ENCODE measurements at places on chromosomes 7 and 10. TPM values are rescaled to one million over a fixed set of nuclear protein-coding genes. Genes with fewer than 3 reads are reported as not detected.

Gene HOXA5
- total RNA-seq, result 0.37 TPM

Gene MLXIPL
- total RNA-seq, result 293 TPM

Gene TRIM73
- total RNA-seq, result 2.0 TPM

GRCh38 chr10:25018703-25019102 lies 2.3 kb downstream of the THNSL1 start:
- no peaks in the 10 kb centered on the region for H3K4me1 ChIP-seq
- H3K4me3 ChIP-seq, result no peak overlapping the region
- H3K27me3 ChIP-seq, result no peaks in the 10 kb centered on the region
- H3K36me3 ChIP-seq, result no peaks in the 10 kb centered on the region
- no peak for DNase-seq
- H3K27ac ChIP-seq, result no peak overlapping the region

Gene IMPDH1
- total RNA-seq, result 5.8 TPM

Gene ACTL6B
- total RNA-seq, result not detected

Gene CDC14C
- not detected for total RNA-seq

GRCh38 chr10:114195079-114195478 lies 15.9 kb downstream of the TDRD1 start:
- no peaks in the 10 kb centered on the region for H3K4me1 ChIP-seq
- H3K27ac ChIP-seq, result no peak overlapping the region
- H3K27me3 ChIP-seq, result no peaks in the 10 kb centered on the region
- DNase-seq, result no peak
- no peaks in the 10 kb centered on the region for H3K36me3 ChIP-seq

- H3K4me3 ChIP-seq, result no peak overlapping the region
- DNase-seq, result no peak
- H3K36me3 ChIP-seq, result no peaks in the 10 kb centered on the region
- no peak overlapping the region for H3K27ac ChIP-seq
- no peaks in the 10 kb centered on the region for H3K27me3 ChIP-seq
- H3K4me1 ChIP-seq, result no peaks in the 10 kb centered on the region
These were observed 280.0 kb downstream of the REEP3 start for GRCh38 chr10:63801166-63801565.

- H3K4me3 ChIP-seq, result no peak overlapping the region
- no peak for DNase-seq
- H3K36me3 ChIP-seq, result no peaks in the 10 kb centered on the region
- no peaks in the 10 kb centered on the region for H3K27me3 ChIP-seq
- no peaks in the 10 kb centered on the region for H3K4me1 ChIP-seq
These were observed 199.9 kb upstream of the KMT2E start for GRCh38 chr7:104814126-104814525.

- no peaks in the 10 kb centered on the region for H3K36me3 ChIP-seq
- DNase-seq, result peak; percentile 90
- H3K27me3 ChIP-seq, result no peaks in the 10 kb centered on the region
- H3K27ac ChIP-seq, result no peak overlapping the region
- no peaks in the 10 kb centered on the region for H3K4me1 ChIP-seq
These were observed 122.4 kb downstream of the CLEC2L start for GRCh38 chr7:139645572-139646523.

Gene AP4M1
- 2.7 TPM for total RNA-seq

Gene VIPR2
- total RNA-seq, result not detected

- no peak overlapping the region for H3K27ac ChIP-seq
- no peak for DNase-seq
- no peaks in the 10 kb centered on the region for H3K36me3 ChIP-seq
- H3K4me3 ChIP-seq, result no peak overlapping the region
These were observed 457.6 kb upstream of the LRRN3 start for GRCh38 chr7:110633313-110633712.

Gene PRF1
- total RNA-seq, result 6.5 TPM

- no peak overlapping the region for H3K4me3 ChIP-seq
- H3K27ac ChIP-seq, result no peak overlapping the region
- H3K27me3 ChIP-seq, result no peaks in the 10 kb centered on the region
- no peaks in the 10 kb centered on the region for H3K36me3 ChIP-seq
- no peaks in the 10 kb centered on the region for H3K4me1 ChIP-seq
These were observed 384.8 kb downstream of the DNAJB6 start for GRCh38 chr7:157721468-157722136.

DNA sequence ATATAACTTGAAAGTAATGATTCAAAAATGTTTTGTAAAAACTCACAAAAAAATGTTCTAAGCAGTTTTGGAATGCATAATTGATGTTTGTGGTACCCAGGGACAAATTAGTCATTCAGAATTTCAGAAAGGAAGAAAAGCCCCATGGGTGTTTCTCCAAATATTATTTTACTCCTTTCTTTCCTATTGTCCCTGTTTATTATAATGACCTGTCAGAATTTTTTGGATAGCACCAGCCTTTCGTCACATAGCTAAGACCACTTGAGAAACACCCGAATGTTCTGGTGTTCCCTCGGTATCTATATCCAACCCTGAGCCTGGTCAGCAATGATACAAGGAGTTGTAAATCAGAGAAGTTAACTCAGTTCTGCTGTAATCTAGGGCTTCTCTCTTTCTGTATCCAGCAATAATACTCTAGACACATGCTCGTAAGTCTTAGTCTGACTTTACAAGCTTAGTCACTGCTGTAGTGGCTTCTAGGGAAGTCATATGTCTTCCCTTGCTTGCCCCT lies 64.8 kb upstream of the MEOX2 start:
- no peak for DNase-seq
- H3K36me3 ChIP-seq, result no peaks in the 10 kb centered on the region
- no peak overlapping the region for H3K4me3 ChIP-seq
- no peaks in the 10 kb centered on the region for H3K27me3 ChIP-seq
- H3K4me1 ChIP-seq, result no peaks in the 10 kb centered on the region

DNA sequence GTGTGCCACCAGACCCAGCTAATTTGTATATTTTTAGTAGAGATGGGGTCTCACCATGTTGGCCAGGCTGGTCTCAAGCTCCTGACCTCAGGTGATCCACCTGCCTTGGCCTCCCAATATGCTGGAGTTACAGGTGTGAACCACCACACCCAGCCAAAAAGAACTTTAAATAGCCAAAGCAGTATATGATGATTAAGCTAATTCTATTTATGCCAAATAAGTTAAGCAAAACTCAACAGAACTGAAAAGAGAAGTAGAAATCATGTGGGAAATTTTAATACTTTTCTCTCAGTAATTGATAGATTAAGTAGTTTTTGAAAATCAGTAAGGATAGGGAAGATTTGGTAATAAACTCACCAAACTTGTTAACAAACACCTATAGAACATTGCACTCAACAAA lies 24.5 kb upstream of the RHEB start:
- no peak overlapping the region for H3K27ac ChIP-seq
- no peaks in the 10 kb centered on the region for H3K36me3 ChIP-seq
- no peak overlapping the region for H3K4me3 ChIP-seq
- no peaks in the 10 kb centered on the region for H3K27me3 ChIP-seq
- DNase-seq, result no peak

Gene PTPRN2
- total RNA-seq, result 0.66 TPM

DNA sequence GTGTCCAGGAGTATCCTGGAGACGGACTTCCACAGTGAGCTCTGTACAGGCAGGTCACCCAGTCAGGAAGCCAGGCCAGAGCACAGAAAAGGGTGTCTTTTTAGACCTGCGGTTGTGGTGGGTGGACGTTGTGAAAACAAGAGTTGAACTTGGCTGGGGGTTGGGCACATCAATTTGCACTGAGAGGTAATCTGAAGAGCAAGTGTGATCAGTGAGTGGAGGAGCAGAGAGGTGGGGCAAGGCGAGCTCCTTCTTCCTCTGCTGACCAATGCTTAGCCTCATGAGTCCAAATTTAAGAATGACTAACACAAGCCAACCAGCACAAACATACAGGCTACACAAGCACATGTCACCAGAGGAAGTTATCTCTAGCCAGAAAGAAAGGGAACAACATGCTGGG lies 310.8 kb downstream of the TCERG1L start:
- no peak for DNase-seq
- H3K4me1 ChIP-seq, result no peaks in the 10 kb centered on the region
- H3K27ac ChIP-seq, result no peak overlapping the region
- H3K27me3 ChIP-seq, result no peaks in the 10 kb centered on the region

GRCh38 chr7:7919449-7919945 lies 49.1 kb upstream of the GLCCI1 start:
- peak overlapping the region; percentile 43 for H3K27ac ChIP-seq
- no peaks in the 10 kb centered on the region for H3K36me3 ChIP-seq
- no peaks in the 10 kb centered on the region for H3K27me3 ChIP-seq
- DNase-seq, result no peak
- H3K4me1 ChIP-seq, result peaks cover 24% of the 10 kb centered on the region

- no peak overlapping the region for H3K27ac ChIP-seq
- no peak overlapping the region for H3K4me3 ChIP-seq
- no peak for DNase-seq
- H3K4me1 ChIP-seq, result peaks cover 5% of the 10 kb centered on the region
These were observed 48.5 kb downstream of the PLXNA4 start for GRCh38 chr7:132527467-132528410.

Gene RELN
- 25.0 TPM for total RNA-seq

Gene RNF133
- 0.25 TPM for total RNA-seq

DNA sequence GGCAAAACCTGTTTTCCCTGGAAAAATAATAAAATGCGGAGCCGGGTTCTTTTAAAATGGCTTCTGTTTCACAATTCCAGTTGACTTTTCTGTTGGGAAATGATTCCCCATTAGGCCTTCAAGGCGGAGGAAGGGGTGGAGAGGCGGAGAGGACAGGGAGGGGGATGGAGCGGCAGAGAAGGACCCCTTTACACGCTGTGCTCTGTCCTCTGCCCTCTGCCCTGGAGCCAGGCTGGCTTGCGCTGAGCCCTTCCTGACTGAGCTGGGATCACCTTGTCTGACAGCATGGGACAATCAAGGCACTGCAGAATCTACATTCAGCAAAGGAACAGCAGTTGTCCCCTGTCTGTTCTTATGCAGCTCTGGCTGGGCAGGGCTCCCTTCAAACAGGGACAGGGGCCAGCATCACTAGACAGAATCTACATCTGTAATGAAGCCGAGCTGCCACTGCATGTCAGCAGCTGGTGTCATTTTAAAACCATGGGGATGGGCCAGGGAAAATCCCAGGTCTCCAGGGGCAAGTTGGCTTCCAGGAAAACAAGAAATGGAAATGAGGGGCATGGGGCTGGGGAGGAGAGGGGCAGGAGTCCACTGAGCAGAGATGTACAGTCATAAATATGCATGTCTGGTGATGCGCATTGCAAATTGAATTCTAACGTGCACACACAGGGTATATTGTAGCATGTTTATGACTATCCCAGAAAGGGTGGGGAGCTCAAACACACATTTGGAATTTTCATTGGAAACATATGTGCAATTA lies 120.0 kb downstream of the MKX start:
- DNase-seq, result no peak
- no peaks in the 10 kb centered on the region for H3K4me1 ChIP-seq
- no peak overlapping the region for H3K27ac ChIP-seq
- H3K4me3 ChIP-seq, result no peak overlapping the region
- H3K36me3 ChIP-seq, result no peaks in the 10 kb centered on the region

DNA sequence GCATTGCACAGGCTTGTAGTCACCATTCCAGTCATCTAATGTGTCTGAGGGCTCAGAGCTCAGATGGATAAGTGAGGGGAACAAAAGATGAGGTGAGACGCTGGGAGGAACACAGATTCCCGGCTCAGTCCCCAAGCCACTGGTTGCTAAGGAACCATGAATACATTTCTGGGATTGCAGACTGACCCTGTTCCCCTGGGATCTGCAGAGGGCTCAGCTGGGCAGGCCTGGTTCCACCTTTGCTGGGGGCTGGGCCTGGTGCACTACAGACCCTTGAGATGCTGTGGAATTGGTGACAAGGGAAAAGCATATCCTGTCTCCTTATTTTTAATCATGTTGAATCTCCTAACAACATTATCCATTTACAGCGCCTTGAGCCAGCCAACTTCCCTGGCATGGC lies 19.2 kb downstream of the ELFN1 start:
- no peak for DNase-seq
- no peaks in the 10 kb centered on the region for H3K27me3 ChIP-seq
- H3K36me3 ChIP-seq, result no peaks in the 10 kb centered on the region
- no peak overlapping the region for H3K4me3 ChIP-seq
- H3K27ac ChIP-seq, result no peak overlapping the region

- no peak for DNase-seq
- no peaks in the 10 kb centered on the region for H3K27me3 ChIP-seq
- H3K36me3 ChIP-seq, result no peaks in the 10 kb centered on the region
- H3K4me3 ChIP-seq, result no peak overlapping the region
- H3K4me1 ChIP-seq, result no peaks in the 10 kb centered on the region
These were observed 208.4 kb upstream of the AGK start for GRCh38 chr7:141342621-141343408.

DNA sequence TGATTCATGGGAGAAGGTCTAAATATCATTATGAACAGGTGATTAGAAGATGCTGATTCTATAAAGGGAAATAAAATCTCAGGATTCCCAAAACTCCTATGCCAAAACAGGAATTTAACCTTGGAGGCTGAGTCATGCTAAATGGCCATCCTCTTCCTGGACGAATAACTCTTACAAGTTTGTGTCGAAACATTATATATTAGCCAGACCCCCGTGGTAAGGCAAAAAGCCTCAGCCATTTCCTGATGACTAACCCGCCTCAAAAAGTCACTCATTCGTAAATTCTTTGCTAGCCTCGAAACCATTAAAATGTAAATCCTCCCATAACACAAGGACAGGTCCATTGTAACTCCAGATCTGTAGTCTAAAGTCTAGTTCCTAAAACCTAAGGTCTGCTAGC lies 32.0 kb downstream of the CUL2 start:
- DNase-seq, result no peak
- peaks cover 54% of the 10 kb centered on the region for H3K36me3 ChIP-seq
- H3K4me3 ChIP-seq, result no peak overlapping the region
- H3K4me1 ChIP-seq, result no peaks in the 10 kb centered on the region
- no peak overlapping the region for H3K27ac ChIP-seq

- no peak for DNase-seq
- H3K27me3 ChIP-seq, result no peaks in the 10 kb centered on the region
- no peak overlapping the region for H3K27ac ChIP-seq
- no peaks in the 10 kb centered on the region for H3K4me1 ChIP-seq
- H3K36me3 ChIP-seq, result no peaks in the 10 kb centered on the region
These were observed 373.5 kb downstream of the TCERG1L start for GRCh38 chr10:130938051-130938450.

GRCh38 chr7:30905078-30906012 lies 6.3 kb upstream of the AQP1 start:
- no peak overlapping the region for H3K4me3 ChIP-seq
- H3K27ac ChIP-seq, result no peak overlapping the region
- DNase-seq, result no peak
- H3K36me3 ChIP-seq, result no peaks in the 10 kb centered on the region
- no peaks in the 10 kb centered on the region for H3K27me3 ChIP-seq

Gene ADAM12
- total RNA-seq, result 1.3 TPM

DNA sequence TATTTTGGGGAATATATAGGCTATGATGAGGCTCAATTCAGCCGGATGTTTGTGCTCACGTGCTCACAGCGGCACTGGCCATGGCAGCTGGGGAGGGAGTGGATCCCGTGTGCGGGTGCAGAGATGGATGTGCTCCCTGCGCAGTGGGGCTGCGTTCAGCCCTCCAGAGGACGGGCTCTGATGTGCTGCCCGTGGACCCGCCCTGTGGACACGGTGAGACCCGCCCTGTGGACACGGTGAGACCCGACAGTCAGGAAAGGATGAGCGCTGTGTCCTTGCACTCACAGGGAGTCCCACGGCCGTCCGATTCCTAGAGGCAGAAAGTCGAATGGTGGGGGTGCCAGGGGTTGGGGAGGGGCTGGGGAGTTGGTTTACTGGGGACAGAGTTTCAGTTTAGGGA lies 89.0 kb downstream of the DNAJB6 start:
- no peak for DNase-seq
- H3K4me1 ChIP-seq, result no peaks in the 10 kb centered on the region
- no peaks in the 10 kb centered on the region for H3K27me3 ChIP-seq

Gene GNAT3
- not detected for total RNA-seq

Gene TCERG1L
- total RNA-seq, result not detected

GRCh38 chr10:43692051-43692825 lies 43.6 kb upstream of the ZNF32 start:
- H3K27me3 ChIP-seq, result no peaks in the 10 kb centered on the region
- H3K4me1 ChIP-seq, result no peaks in the 10 kb centered on the region
- H3K36me3 ChIP-seq, result no peaks in the 10 kb centered on the region
- H3K27ac ChIP-seq, result no peak overlapping the region
- no peak overlapping the region for H3K4me3 ChIP-seq
